Kidney capillary endothelial cell (primary cell): ENCODE measurements at places on chromosomes 7 and 10.

GRCh38 chr10:24425151-24425550 is 216.2 kb downstream of the KIAA1217 start:
- DNase-seq, result no peak

DNA sequence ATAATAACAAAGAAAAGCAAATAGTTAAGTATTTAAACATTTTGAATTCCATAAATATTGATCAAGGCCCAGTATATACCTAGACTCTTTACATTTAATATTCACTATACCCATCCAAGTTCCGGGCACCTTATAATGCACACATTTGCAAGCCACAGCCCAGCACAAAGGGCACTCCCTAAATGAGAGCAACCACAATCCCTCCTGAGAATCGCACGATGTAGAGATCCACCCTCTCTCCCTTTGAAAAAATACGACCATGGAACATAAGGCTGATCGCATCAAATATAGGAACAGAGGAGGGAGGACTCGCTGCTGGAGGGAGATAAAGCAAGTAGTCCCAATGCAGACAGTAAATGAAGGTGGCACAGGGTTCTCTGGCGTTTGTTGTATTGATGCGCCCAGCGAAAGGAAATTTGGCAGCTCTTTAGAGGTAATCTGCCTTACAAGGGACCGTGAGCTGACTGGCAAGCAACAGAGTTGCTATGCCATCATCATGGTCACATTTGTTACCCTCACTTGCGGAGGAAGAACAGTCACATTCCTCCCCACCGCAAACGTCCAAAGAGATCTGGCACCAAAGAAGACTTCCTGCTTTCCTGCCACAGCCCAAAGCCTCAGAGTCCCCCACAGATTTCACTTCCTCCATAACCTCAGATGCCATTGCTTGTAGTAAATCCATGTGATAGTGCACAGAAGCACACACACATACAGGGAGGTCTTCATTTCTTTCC is 16.1 kb upstream of the TAS2R40 start:
- DNase-seq, result no peak

- DNase-seq, result peak; percentile 94
These were observed 31.2 kb downstream of the PRTFDC1 start for GRCh38 chr10:24920907-24921881.

DNA sequence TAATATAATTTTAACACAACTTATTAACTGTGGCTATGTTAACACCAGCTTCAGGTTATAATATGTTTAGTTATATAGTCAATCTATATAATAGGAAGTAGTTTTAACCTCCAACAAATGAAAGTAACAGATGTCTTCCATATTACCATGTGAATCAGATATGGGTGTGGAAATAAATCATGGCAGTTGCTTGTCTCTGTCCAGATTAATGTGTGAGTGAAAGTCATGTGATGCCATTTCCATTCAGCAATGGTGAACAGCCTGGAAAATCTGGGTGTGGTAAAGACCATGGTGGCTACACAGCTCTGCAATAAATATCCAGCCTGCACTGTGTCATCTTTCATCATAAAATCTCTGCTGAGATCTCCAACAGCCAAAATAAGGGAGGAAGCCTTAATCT is 27.8 kb downstream of the HEPACAM2 start:
- no peak for DNase-seq

GRCh38 chr10:49678827-49679479 is 498 bp upstream of the C10orf53 start:
- DNase-seq, result no peak
